ENCODE measurements at places on chromosomes 4 and X. TPM values are rescaled to one million over a fixed set of nuclear protein-coding genes. Genes with fewer than 3 reads are reported as not detected.

ARMCX2 gene
- total RNA-seq = 0.17 TPM

TLR8 gene
- not detected for total RNA-seq

GRCh38 chr4:103099691-103100392 is at the start of gene BDH2:
TSS of gene BDH2 (minus strand) at chr4:103099834. CDS start at chr4:103096254, 3,580 bp downstream.
- DNase-seq = peak; percentile 79

DNA sequence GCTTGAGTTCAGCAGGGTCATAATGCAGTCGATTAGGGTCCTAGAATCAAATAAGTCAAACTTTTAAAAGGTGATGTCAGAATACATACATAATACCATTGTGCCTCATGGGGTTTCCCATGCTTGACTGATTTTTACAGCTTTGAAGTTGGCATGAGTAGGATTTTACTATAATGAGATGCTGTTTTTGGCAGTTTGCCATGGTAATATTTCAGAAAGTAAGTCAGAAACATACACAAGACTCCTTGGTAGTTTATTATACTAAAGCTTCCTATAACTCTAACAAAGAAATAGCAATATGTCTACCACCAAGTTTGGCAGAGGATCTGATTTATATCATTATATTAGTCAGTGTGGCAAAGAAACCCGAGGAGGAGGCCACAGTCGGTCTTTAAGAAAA is 45.2 kb downstream of the PHKA2 start:
- DNase-seq = no peak

DNA sequence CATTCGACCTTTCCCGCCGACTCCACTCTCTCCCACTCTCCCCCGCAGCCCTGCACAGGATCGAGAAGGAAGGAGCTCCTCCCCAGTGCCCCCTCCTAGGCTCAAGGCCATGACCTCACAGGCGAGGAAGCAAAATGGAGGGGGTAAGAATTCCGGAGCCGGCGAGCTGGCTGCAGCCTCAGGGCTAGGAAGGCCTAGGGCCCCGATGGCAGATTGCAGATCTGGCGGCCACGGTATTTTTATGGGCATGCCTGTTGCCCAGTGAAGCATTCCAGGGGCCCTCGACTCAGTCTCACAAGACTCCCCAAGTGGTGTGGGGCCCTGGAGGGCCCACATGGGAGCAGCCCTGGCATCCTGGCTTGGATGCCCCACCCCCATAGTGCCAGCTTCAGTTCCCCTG is 942 bp upstream of the L1CAM start:
- no peak for DNase-seq

- DNase-seq = no peak
Observed at GRCh38 chr4:112185334-112185733, 40.1 kb downstream of the FAM241A start.

Data from HCT116 (cell line).